ENCODE measurements at places on chromosomes 3 and 15.

DNA sequence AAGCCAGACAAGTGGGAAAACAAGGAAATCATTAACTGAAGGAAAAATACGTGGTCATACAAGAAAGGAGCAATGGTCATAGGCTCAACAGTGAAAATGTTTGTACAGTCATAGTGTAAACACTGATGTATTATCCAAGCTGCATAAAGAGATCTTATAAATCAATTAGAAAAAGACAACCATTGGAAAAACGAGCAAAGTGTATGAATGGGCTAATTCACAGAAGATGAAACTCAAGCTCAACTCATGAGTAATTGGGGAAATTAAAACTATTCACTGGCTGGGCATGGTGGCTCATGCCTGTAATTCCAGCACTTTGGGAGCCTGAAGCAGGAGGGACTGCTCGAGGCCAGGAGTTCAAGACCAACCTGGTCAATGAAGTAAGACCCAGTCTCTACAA is 6.4 kb upstream of the IGF2BP2 start:
- DNase-seq, result no peak

DNA sequence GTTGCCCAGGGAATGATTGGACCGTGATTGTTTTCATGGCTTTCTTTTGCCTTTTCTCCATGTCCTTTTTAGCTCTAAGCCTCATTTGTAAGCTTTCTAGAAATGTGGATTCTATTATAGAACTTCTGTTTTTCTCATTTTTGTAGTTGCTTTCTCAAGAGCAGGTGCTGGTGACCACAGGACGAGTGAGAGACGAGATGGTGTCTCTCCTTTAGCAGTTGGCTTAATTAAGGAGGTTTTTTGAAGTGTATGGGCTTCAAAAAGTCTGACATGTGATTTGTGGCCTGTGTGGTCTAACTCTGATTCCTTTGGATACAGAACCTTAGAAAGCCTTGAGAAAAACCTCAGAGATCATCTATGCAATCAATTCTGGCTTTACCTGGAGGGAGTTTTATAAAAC is 292.8 kb downstream of the LPP start:
- no peak for DNase-seq

GRCh38 chr3:56783644-56784447 is 17.9 kb downstream of the ARHGEF3 start:
- DNase-seq, result peak; percentile 64

GRCh38 chr3:53158765-53159155 is 2.2 kb upstream of the PRKCD start:
- DNase-seq, result no peak

DNA sequence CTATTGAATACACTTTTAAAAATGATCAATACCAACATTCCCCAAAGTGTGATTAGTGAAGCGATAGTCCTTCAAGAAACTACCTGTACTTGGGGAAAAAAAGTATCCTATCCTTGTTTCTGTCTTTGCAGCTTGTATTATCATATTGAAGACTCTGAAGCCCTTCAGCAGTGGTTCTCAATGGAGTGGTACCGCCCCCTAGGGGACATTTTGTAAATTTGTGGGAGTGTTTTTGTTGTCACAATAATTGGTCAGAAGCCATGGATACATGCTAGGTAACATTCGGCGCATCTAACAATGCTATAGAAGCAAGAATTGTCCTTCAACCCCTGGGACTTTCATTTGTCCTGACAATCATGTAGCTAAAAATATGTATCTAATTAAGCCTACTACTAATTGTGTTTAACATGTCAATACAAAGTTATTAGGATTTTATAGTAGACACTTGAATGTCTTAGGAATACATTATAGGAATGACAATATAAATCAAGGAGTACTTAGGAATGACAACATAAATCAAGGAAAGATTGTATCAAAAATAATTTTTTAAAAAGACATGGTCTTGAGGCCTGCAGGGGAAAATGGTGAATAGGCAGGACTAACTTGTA is 53.7 kb downstream of the NMD3 start:
- peak; percentile 8 for DNase-seq

GRCh38 chr3:138468886-138469285 is 34.5 kb downstream of the ESYT3 start:
- DNase-seq, result no peak

- DNase-seq, result no peak
Measured at GRCh38 chr3:54999159-54999558, 71.3 kb upstream of the LRTM1 start.

- DNase-seq, result no peak
Measured at GRCh38 chr3:177199206-177199760, 2.0 kb upstream of the TBL1XR1 start.

- no peak for DNase-seq
Measured at GRCh38 chr3:134067531-134068161, 37.9 kb upstream of the SLCO2A1 start.
